Stimulated activated CD8-positive, alpha-beta memory T cell treated with anti-CD3 and anti-CD28 coated beads, Interleukin-4, amount 100 ng/mL, for 1 hour (primary cell): ENCODE measurements at places on chromosomes 2 and 18.

GRCh38 chr2:2014251-2014771 lies 270.0 kb upstream of the PXDN start:
- no peak for DNase-seq

GRCh38 chr18:55506074-55506473 lies 81.9 kb downstream of the TCF4 start:
- no peak for DNase-seq

DNA sequence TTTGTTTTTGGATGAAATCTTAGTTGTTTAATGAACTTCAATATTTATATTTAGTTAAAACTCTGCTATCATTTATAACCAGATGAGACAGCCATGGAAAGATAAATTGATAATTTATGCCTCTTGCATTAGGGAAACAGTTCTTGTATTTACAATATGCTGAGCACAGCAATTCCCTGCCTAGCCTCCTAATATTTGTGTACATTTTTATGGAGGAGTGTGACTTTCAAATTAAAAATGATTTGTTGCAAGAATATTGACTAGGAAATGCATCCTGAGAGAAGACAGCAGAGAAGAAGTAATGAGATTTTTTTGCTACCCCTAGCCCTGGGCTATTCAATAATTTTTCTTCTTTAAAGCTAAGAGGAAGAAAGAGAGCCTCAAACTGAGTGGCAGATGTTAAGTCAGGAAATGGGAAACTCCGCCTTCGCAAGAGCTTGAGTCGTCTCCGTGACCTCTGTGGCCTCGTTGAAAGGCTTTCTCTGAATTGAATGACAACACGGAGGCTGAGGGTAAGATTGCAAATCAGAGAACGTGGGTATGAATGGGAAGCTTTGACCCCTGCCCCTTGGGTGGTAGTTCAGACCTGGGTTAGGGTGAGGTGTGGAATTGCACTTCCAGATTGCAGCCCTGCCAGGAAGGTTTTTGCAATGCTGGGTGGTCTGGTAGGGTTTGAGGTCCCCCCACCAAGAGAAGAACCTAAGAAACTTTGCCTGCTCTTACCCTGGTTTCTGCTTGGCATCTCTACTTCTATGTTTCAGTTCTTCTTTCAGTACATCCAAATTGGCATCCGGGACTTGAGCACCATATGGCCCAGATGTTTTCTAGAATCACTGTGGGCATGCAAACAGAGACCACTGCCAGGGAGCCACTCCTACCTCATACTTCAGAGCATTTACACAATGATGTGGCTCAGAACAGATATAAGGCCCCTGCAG lies 210.3 kb upstream of the RBMS1 start:
- DNase-seq = peak; percentile 0

- DNase-seq = no peak
Measured at GRCh38 chr18:74990563-74991081, 218.3 kb downstream of the PTGR3 start.

DNA sequence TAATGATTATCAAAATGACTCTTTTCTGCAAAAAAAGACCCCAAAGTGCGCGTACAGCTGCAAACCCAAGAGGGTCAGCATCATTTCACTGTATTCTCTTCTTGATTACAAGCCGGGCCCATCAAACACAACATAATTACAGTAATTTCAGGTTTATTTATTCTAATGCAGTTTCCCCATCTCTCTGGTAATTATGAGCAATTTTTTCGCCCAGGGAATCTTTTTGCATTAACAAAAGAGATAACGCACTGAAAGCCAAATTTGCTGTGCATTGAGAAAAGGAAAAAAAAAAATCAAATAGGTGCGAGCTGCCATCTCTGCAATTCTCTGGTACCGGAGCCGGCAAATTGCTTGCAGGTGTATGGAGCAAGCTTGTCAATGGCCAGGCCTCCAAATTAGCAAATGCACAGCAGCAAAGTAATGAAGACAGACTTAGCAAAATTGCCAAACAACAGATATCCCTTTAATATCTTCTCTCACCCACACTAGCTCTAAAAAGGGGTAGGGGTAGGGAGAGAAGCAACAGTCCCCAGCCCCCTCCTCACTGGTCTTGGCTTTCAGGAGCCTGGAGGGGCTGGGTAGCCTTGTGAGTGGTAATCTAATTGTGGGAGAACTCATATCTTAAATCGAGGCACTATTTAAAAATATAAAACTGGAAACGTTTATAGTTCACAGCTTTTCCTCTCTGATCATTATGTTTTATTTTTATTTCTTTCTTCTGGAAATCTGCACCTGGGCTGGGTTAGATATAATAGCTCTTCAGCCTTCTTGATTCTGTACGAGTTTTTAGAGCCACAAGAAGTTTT lies 6.7 kb downstream of the DLX1 start:
- DNase-seq = no peak

GRCh38 chr2:111069722-111070121 lies 51.0 kb upstream of the BCL2L11 start:
- no peak for DNase-seq

- no peak for DNase-seq
Measured at GRCh38 chr2:154978710-154979109, 280.2 kb downstream of the KCNJ3 start.

DNA sequence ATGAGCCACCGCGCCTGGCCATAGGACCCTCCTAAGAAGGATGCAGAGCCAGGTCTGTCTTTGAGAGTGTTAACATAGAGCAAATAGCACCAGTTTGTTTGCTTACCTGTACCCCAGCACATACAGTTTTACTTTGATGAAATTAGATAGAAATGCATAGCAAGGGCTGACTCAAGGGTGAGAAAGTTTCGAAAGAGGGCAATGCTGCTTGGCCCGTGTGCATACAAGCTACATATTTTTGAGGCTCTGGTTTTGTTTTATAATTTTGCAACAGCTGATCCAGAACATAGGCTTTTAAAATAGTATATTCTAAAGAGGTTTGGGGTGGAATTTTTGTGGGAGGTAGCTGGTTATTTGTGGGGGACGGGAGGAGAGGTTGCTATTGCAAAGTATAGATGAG lies 151.7 kb downstream of the MCFD2 start:
- DNase-seq = no peak
